ENCODE measurements at places on chromosomes 11 and 22.

- no peak for DNase-seq
These were observed 5.5 kb upstream of the LINC01488 start for GRCh38 chr11:69475866-69476471.

DNA sequence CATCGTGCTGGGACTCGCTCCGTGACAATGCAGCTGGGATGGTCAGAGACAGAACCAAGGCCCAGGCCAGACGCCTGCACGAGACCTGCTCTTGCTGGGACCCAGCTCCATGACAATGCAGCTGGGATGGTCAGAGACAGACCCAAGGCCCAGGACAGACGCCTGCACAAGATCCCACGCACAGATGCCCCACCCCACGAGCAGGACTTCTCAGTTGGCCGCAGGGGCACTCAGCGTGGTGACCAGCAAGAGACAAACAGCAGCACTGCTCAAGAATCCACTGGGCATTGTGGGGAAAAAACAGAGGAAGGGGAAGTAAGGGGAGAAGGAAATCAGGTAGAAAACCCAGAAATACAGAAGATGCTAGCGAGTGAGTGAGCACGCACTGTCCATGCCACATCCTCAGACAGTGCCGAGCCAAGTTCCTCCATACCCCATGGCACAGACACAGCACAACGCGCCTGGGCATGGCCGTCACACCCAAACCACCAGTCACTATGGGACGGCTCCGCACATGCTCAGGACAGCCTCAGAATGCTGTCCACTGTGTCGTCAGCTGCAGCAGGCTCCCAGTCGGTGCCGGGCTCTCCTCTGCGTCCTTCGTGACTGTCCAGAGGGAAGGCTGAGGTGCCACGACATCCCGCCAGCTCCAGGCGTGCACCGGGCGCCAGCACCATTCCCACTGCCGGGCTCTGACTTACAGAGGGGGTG is 44.5 kb downstream of the BRD1 start:
- no peak for DNase-seq

GRCh38 chr22:20427104-20427944 is 10.3 kb downstream of the SCARF2 start:
- no peak for DNase-seq

GRCh38 chr11:24155792-24156191 is 341.1 kb upstream of the LUZP2 start:
- DNase-seq, result no peak

DNA sequence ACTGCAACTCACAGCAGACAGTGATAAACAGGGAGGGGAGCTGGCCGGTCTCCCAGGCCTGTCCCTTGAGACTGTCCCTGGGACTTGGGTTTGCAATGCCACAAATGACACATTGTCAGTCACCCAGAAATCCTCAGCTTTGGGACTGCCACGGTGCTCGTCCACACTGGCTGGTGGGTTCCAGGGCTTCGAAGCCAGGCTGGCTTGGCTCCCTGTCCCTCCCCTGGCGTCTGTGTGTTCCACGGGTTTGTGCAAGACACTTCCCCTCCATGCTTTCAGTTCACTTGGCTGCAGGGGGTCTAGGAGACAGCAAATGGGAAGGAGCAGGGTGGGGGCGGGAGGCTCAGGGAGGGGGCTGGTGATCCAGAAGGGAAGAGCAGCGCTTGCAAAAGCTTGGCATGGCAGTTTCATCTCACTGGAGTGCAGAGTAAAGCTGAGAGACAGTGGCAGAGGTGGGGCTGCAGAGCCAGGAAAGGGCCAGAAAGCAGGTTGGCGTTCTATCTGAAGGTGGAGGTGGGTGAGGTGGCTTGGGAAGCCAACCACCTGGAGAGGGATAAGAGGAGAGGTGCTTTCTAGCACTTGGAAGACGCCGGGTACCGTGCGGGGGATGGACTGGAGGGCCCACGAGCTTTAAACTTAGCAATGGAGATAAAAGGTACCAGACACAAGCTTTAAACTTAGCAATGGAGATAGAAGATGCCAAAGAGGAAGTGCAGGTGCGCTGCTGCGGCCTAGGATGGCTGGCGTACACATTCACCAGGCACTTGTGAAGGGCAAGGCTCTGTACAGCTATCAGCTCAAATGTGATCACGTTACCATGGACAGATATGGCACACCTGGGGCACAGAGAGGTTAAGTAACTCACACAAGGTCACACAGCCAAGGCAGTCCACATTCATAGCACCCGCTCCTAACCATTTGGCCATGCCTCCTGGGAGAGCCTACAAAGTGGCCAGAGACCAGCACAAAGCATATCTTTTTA is 86.4 kb upstream of the SHISAL1 start:
- no peak for DNase-seq

- DNase-seq, result no peak
These were observed 6.8 kb downstream of the TOLLIP start for GRCh38 chr11:1302461-1303125.

DNA sequence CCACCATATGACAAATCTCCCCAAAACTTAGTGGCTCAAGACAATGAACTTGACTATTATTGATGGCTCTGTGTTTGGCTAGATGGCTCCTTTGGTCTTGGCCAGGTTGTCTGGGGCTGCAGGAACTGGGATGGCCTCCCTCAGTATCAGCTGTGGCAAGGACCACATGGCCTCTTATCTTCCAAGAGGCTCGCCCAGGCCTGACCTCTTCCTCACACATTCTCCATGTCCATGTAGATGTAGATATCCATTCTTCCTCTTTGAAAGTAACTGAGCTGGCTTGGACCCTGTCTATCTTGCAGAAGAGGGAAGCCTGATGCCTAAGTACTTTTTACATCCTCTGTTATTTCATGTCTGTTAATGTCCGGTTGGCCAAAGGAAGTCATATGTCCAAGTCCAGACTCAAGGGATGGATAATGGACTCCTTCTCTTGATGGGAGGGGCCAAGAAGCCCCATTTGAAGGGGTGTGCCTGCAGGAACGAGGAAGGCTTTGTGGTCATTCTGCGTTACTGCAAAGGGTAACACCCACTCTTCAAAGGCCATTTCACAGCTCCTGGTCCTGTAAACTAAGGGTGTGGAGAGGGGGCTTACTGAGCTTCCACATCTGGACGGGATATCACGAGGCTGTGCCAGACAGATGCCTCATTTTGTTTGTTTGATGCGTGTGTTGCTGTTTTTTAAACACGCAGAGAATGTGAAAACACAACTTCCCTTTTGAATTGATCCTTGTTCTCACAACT is 87.1 kb downstream of the GRIK4 start:
- no peak for DNase-seq

- no peak for DNase-seq
These were observed 14.4 kb downstream of the OVCH2 start for GRCh38 chr11:7691759-7692350.

- DNase-seq, result no peak
These were observed 19.4 kb downstream of the RCOR2 start for GRCh38 chr11:63897459-63898146.

GRCh38 chr22:21043860-21044535 is 1.7 kb upstream of the LRRC74B start:
- no peak for DNase-seq

DNA sequence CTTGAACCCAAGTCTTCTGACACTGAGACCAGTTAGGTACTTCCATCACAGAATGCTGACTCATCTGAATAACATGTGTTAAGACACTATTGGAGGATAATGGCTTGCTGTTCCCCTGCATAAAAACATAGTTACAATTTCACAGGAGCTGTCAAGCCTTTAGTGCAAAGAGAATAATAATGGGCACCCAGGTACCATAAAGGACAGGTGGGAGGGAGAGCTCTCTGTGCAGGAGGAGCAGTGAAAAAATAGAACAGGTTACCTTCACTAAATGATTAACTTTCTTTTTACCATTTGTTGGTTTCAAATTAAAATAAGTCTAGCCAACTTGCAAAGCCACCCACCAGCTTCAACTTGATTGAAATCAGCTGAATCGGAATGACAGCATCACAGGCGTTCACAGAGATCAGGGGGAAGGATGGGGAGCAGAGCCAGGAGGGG is 173.2 kb downstream of the DSCAML1 start:
- DNase-seq, result no peak

GRCh38 chr11:27913650-27914049 is 194.3 kb downstream of the KIF18A start:
- DNase-seq, result no peak

GRCh38 chr11:19577976-19578619 is 134.5 kb upstream of the NAV2 start:
- no peak for DNase-seq

GRCh38 chr11:213111-213510 is 5.6 kb downstream of the RIC8A start:
- no peak for DNase-seq

- DNase-seq, result no peak
These were observed 2.4 kb downstream of the JAML start for GRCh38 chr11:118222437-118222836.

- DNase-seq, result no peak
These were observed 13.6 kb upstream of the BID start for GRCh38 chr22:17787716-17788330.

DNA sequence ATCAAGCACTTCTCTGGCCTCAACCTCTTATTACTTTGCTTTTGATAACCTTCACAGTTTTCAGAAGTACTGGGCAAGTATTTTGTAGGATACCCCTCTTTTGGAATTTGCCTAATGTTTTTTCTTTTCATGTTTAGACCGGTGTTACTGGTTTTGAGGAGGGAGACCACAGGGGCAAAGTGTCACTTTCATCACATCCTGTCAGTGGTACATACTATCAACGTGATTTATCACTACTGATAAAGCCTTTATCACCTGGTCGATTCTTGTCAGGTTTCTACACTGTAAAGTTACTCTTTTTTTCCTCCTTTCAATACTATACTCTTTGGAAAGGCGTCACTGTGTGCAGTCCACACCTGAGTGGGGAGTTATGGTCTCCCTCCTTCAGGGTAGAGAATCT is 26.7 kb downstream of the QSER1 start:
- no peak for DNase-seq

- peak; percentile 98 for DNase-seq
These were observed 435.7 kb upstream of the CADM1 start for GRCh38 chr11:115939731-115940421.

- no peak for DNase-seq
These were observed 1018.6 kb downstream of the TBC1D22A start for GRCh38 chr22:47781024-47781423.

GRCh38 chr22:37196539-37197450 is 8.7 kb upstream of the C1QTNF6 start:
- no peak for DNase-seq

GRCh38 chr11:34658071-34659015 is 37.5 kb downstream of the EHF start:
- DNase-seq, result no peak

Data from NCI-H2171 treated with DMSO at 0.1 percent for 48 hours (cell line).